ENCODE measurements at places on chromosomes 6 and 20.

- DNase-seq = peak; percentile 40
Observed at GRCh38 chr6:90241229-90241880, 55.3 kb downstream of the BACH2 start.

DNA sequence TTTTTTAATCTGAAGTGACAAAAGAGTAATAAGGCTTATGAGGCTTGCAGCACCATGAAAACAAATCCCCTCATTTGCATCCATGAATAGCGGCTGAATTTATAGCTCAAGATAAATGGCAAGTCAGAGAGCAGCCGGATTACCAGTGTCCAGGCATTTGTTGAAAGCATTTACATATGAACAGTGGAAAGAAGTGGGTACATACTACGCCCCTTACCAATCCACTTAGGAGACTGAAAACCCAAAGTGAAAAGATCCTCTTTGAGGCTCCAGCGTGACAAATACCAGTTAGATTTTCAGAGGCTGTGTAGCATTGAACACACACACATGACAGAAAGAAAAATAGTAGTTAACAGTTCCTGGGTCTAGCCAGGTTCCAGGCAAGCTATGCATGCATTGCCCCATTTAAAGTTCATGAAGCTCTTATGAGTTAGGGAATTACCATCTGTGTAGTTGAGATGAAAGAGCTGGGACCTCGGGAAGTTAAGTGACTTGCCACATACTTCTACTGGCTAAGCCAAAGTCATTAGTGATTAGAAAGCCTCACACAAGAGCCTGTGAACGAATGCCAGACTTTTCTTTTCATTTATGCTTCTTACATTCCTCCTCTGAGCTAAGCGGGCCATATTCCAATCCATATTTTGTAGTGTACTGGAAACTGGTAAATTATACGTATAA, 28.3 kb upstream of the NHSL1 start:
- DNase-seq = peak; percentile 77

DNA sequence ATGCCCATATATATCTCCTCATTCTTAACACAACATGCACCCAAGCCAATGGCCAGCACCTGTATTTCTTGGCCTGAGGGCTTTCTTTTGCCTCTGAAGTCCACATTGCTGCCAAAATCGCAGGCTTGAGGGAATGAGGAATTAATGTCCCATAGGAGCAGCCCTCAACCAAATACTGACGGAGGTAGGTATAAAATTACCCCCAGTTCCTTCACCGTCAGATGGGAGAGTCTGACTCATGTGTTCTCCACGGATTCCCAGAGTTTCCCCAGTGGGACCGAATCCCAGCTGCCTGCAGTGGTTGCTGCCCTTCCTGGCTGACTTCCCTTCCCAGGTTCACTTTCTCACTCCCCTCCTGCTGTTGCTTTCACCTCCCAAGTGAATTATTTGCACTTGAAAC, 602.2 kb upstream of the NOX3 start:
- DNase-seq = no peak

DNA sequence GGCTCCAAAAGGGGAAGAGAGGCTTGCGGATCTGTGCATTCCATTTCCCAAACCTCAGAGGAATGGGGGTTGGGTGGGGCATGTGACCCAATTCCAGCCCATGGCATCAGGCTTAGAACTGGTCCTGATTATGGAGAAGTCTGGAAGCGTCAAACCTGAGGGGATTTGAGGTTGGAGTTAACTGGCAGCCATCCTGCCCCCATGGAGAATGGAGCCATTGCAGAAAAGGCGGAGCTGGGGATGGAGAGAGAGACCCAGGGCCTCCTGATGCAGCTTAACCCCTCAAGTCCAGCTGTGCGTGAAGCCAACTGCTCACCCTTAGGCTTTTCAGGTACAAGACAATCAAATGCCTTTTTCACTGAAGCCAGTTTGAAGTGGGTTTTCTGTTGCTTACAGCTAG, 9.9 kb upstream of the SDCBP2 start:
- DNase-seq = no peak

GRCh38 chr6:20840675-20841074, 306.4 kb downstream of the CDKAL1 start:
- DNase-seq = no peak

GRCh38 chr6:27760464-27760863, 151.7 kb downstream of the OR2B2 start:
- no peak for DNase-seq

DNA sequence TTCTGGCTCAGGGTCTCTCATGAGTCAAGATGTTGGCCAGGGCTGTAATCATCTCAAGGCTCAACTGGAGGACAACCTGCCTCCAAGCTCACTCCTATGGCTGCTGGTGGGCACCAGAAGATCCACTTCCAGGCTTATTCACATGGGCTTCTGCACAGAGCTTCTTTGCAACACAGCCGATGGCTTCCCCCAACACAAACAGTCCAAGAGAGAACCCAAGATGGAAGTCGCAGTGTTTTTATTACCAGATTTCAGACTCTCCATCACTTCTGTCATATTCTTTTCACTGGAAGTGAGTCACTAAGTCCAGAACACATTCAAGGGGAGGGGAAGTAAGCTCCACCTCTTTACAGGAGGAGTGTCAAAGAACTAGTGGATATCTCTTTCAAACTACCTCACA, 75.5 kb downstream of the CD164 start:
- DNase-seq = no peak

GRCh38 chr6:95819939-95820338, 195.8 kb upstream of the FUT9 start:
- peak; percentile 30 for DNase-seq

GRCh38 chr6:50850223-50851048, 31.8 kb downstream of the TFAP2B start:
- peak; percentile 73 for DNase-seq

- no peak for DNase-seq
Observed at GRCh38 chr6:121691126-121691551, 255.7 kb downstream of the GJA1 start.

DNA sequence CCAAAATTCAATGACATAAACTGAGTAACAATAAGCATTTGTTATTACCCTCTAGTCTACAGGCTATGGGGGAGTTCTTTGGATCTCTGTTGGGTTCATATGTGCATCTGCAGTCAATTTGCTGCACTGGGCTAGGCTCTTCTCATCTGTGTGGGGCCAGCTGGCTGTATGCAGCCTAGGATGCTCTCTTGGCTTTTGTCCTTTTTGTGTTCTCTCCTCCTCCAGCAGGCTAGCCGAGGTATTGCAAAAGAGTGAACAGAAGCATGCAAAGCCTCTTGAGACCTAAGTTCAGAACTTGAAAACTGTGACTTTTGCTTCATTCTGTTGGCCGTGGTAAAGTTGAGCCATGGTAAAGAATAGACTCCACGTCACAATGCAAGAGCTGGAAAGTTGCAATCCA, 62.8 kb upstream of the FOXO3 start:
- DNase-seq = peak; percentile 75

GRCh38 chr20:23305098-23305497, 45.5 kb upstream of the NXT1 start:
- no peak for DNase-seq

- DNase-seq = no peak
Observed at GRCh38 chr6:130895516-130895915, 68.3 kb downstream of the SMLR1 start.
